Hematopoietic multipotent progenitor cell treated with erythropoietin and hydrocortisone succinate and interleukin-3 and kit ligand, for 6 days (in vitro differentiated cells): ENCODE measurements at places on chromosomes 7 and 10.

- peak; percentile 7 for DNase-seq
Observed at GRCh38 chr7:95545007-95545615, 51.2 kb downstream of the PDK4 start.

DNA sequence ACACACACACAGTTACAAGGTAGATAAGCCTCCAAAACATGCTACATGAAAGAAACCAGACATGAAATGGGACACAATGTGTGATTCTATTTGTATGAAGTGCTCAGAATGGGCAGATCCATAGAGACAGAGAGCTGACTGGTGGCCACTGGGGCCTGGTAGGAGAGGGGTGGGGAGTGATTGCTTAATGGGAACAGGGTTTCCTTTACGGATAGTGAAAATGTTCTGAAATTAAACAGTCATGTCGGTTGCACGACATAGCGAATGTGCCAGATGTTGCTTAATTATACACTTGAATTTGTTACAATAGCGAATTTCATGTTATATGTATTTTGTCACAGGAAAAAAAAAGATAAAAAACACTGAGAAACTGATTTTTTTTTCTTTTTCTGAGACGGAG is 122.3 kb downstream of the SPDYE5 start:
- DNase-seq = peak; percentile 44

- DNase-seq = peak; percentile 99
Observed at GRCh38 chr7:6392712-6393666, 54.8 kb downstream of the DAGLB start.

GRCh38 chr10:97080051-97080776 is 105.5 kb downstream of the SLIT1 start:
- no peak for DNase-seq

- DNase-seq = no peak
Observed at GRCh38 chr10:126521399-126521798, 133.1 kb upstream of the ADAM12 start.

DNA sequence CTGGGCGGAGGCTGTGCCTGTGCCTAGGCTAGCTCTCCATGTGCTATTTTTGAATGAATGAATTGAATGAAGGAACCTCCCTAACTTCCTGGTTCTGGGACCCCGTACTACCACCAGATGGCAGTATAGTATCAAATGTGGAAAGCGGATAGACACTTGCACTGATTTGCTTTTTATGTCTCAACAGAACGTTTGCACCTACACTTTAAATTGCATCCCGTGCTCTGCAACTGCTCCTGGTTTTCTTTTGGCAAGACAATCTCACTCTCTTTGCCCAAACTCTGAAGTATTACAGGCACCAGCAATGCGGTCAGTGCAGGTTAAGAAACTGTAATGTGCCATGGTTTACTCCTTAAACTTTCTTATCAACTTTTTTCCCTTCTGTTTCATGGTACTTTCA is 6.5 kb downstream of the FZD8 start:
- DNase-seq = peak; percentile 87
